ENCODE measurements at places on chromosomes 5 and 9. TPM values are rescaled to one million over a fixed set of nuclear protein-coding genes. Genes with fewer than 3 reads are reported as not detected.
A peak's percentile ranks its signal among the peaks of the same experiment; 100 is the strongest.

DNA sequence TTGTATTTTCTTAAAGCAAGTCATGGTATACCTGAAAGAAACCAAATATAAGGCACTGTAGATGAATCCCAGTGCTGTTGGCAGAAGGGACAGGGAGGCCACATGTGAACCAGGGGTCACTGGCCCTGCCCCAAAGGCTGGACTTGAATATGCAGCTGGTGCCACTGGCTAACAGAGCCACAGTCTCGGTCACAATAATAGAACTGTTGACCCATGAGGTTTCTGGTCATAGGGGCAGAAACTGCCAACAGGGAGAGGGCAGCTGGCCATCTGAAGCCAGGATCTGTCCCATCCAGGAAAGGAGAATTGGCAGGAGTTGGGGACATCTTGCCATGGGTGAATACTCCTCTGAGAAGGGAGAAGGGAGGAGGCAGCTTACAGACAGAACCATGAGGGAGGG is 31.9 kb downstream of the PALM2AKAP2 start:
- no peak overlapping the region for H3K27ac ChIP-seq
- H3K27me3 ChIP-seq, result no peaks in the 10 kb centered on the region
- H3K4me3 ChIP-seq, result no peak overlapping the region
- no peaks in the 10 kb centered on the region for H3K36me3 ChIP-seq
- H3K4me1 ChIP-seq, result peaks cover 2% of the 10 kb centered on the region

LSM11 gene
- total RNA-seq, result 1.1 TPM

PCDHB4 gene
- 3.0 TPM for total RNA-seq

CRHBP gene
- total RNA-seq, result 0.61 TPM

- DNase-seq, result no peak
- no peak overlapping the region for H3K4me3 ChIP-seq
- no peaks in the 10 kb centered on the region for H3K36me3 ChIP-seq
- no peaks in the 10 kb centered on the region for H3K4me1 ChIP-seq
- no peak overlapping the region for H3K27ac ChIP-seq
Measured at GRCh38 chr5:56095579-56096102, 100.9 kb upstream of the IL6ST start.

DNA sequence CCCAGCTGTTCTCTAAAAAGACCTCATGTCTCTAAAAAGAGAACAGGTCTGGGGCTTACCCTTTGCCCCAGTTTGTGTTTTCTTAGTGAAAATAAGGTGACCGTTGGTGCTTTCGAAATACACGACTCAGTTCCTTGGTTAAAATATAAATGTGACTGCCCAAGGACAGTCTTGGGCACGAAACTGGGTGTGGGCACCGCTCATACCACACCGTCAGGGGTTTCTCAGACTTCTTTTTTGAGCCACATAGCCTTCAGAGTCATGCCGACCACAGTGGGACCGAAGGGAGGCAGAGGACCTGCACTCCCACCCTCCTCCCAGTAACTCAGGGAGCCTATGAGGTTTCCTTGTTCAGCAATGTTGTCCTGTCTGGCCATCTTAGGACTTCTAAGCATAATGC is 6.5 kb downstream of the SNX18 start:
- no peaks in the 10 kb centered on the region for H3K27me3 ChIP-seq
- H3K36me3 ChIP-seq, result no peaks in the 10 kb centered on the region
- no peak for DNase-seq
- H3K27ac ChIP-seq, result peak overlapping the region; percentile 61

DNA sequence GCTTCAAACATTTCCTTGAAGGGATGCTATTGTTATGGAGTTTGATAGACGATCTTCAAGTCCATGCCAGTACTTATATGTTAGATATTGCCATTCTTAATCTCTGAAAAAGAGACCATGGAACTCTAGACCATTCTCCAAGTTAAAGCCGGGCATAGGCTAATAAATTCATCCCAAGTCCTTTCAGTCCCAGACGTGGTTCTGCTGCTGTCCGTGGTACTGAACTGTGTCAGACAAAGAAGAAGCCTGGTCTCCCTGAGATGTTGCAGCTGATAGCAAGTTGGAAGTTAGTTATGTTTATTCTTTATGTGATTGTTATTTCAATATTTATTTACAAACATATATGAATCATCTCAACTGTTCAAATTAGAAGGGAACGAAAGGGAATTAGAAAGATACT is 158.7 kb downstream of the NMUR2 start:
- no peaks in the 10 kb centered on the region for H3K27me3 ChIP-seq
- H3K27ac ChIP-seq, result no peak overlapping the region
- H3K36me3 ChIP-seq, result no peaks in the 10 kb centered on the region
- no peak overlapping the region for H3K4me3 ChIP-seq

ENTPD8 gene
- 0.23 TPM for total RNA-seq

Measured in gastrocnemius medialis (tissue), 4 donors.